G401 (cell line): ENCODE measurements at places on chromosomes 11 and 22. TPM values are rescaled to one million over a fixed set of nuclear protein-coding genes. Genes with fewer than 3 reads are reported as not detected.

- DNase-seq: no peak
These were observed 16.5 kb downstream of the CERK start for GRCh38 chr22:46721501-46722085.

DNA sequence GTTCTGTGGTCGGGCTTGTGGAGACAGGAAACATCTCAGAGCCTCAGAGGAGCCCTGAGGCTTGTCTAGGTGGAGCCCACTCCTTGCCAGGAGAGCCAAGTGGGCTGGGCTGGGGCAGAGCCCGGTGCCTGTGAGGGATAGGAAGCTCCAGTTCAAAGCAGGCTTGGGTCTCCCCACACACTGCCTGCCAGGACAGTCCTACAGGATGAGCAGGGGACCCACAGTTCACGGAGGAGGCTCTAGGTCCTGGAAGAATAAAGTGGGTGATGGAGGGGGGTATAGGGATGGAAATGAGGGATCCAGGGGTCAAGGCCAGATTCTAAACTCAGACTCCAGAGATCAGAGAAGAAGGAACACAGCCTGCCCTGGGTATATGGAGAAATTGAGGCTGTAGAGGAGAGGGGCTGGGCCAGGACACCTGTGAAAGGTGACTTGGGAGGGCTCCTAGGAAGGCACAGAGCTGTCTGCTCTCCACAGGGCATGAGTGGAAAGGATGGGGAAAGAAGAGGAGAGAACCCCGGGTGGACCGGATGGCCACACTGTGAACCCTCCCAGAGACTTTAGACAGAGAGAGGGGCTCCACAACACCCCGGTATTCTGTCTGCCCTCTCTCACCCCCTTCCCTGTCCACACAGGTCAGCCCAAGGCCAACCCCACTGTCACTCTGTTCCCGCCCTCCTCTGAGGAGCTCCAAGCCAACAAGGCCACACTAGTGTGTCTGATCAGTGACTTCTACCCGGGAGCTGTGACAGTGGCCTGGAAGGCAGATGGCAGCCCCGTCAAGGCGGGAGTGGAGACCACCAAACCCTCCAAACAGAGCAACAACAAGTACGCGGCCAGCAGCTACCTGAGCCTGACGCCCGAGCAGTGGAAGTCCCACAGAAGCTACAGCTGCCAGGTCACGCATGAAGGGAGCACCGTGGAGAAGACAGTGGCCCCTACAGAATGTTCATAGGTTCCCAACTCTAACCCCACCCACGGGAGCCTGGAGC, 7.4 kb downstream of the IGLL5 start:
- no peak for DNase-seq

DNA sequence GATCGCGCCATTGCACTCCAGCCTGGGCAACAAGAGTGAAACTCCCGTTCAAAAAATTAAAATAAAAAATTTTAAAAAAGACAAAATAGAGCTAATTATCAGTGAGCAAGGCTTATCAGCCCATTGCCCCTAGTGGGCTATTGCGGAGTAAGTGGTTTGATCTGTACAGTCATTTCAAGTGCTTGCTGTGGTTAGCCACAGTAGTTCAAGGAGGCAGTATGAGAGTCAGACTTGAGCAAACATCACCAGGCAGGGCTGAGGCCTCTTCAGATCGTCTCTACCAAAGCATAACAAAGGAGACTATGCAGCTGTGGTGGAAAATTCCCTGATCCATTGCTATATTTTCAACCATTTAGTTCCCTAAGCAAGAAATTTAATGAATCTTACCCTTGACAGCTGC, 4.3 kb upstream of the SBF2 start:
- no peak for DNase-seq

GRCh38 chr11:45176996-45177395, 30.6 kb downstream of the PRDM11 start:
- no peak for DNase-seq

DNA sequence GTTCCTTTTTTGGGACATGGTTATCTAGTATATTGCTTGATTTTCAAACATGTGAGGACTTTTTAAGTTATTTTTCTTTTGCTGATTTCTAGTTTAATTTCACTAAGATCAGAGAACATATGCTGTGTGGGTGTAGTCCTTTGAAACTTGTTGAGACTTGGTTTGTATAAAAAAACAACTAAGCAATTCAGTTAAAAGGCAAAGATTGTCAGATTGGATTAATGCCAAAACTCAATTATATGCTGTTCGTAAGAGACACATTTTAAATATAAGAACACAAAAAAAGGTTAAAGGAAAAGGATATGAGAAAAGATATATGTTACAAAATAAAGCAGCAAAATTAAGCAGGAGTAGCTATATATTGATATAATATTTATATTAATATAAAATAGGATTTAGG, 17.8 kb upstream of the RRM1 start:
- no peak for DNase-seq

GRCh38 chr11:119423509-119424254, 710 bp upstream of the THY1 start:
- peak; percentile 27 for DNase-seq

- no peak for DNase-seq
These were observed 5.8 kb downstream of the ARSA start for GRCh38 chr22:50621948-50622722.

GRCh38 chr11:7575841-7576725, 62.3 kb downstream of the PPFIBP2 start:
- DNase-seq: no peak

- DNase-seq: no peak
These were observed 75.2 kb downstream of the MN1 start for GRCh38 chr22:27726331-27726685.

GRCh38 chr11:13114566-13115379, 105.7 kb downstream of the RASSF10 start:
- no peak for DNase-seq

GRCh38 chr11:109223451-109223850, 198.5 kb upstream of the C11orf87 start:
- peak; percentile 89 for DNase-seq

- DNase-seq: no peak
These were observed 23.5 kb upstream of the TH start for GRCh38 chr11:2194877-2195755.

GRCh38 chr11:104534278-104534677, 364.0 kb downstream of the CASP12 start:
- no peak for DNase-seq

DNA sequence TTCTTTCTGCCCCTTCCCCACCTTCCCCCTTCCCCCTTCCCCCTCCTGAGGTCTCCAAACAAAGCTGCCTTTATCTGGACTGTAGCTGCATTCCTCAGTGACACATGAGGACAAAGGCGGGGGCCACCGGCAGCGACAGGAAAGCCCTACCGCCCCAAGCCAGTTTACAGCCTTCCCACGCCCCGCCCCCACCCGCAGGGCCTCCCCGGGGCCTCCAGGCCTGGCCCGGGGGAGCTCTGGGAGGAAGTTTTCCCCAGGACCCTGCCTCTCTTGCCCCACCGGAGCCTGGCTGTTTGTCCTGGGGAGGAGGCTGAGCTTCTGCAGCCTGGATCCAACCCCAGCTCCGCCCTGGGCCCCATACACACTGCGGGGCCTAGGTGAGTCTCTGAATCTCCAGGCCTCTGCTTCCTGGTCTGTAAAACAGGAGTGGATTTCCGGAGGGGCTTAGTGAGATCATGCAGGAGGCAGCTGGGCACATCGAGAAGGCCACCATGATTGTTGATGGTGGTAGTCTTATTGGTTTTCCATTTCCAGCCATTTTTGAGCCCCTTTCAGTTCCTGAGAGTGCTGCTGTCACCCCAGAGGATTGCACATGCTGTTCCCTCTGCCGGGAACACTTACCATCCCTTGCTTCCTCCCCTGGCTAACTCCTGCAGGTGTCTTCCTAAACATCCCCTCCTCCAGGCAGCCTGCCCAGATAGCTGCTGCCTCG, 130.7 kb downstream of the MN1 start:
- DNase-seq: no peak

- DNase-seq: peak; percentile 25
These were observed 35.1 kb downstream of the RRP8 start for GRCh38 chr11:6568191-6568918.

DNA sequence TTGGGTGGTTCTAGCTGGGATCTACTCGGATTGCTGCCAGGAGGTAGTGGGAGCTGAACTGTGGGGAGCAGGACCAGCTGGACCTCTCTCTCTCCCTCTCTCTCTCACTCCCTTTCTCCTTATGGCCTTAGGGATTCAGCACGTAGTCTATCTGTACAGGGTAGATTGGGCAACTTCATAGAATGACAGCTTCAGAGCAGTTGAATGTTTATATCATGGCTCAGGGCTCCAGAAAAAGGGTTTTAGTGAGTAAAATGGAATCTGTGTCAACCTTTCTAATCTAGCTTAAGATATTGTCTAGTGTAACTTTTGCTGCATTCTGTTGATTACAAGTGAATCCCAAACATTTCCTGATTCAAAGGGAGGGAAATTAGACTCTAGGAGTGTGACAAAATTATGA, 127.7 kb upstream of the PDGFD start:
- DNase-seq: no peak

The POTEH gene
- total RNA-seq: not detected in 2 replicates

The GPHA2 gene
- 0.54 and 0.80 TPM in 2 replicates for total RNA-seq

The CCDC116 gene
- not detected in 2 replicates for total RNA-seq

The ADM2 gene
- not detected in 2 replicates for total RNA-seq

The OR5A1 gene
- total RNA-seq: not detected in 2 replicates

The CNIH2 gene
- 4.4 and 12.4 TPM in 2 replicates for total RNA-seq

The SNX32 gene
- total RNA-seq: not detected in 2 replicates

The NAT10 gene
- total RNA-seq: 83.1 and 87.9 TPM in 2 replicates

The UCP3 gene
- total RNA-seq: 0.17 TPM in 1 of 2 replicates, not detected in the other

The OR2AG1 gene
- total RNA-seq: not detected in 2 replicates

The MOGAT2 gene
- not detected in 2 replicates for total RNA-seq
